ENCODE measurements at places on chromosomes 16 and 17.

- no peak for DNase-seq
Measured at GRCh38 chr17:41416479-41416878, 7.9 kb downstream of the KRT37 start.

DNA sequence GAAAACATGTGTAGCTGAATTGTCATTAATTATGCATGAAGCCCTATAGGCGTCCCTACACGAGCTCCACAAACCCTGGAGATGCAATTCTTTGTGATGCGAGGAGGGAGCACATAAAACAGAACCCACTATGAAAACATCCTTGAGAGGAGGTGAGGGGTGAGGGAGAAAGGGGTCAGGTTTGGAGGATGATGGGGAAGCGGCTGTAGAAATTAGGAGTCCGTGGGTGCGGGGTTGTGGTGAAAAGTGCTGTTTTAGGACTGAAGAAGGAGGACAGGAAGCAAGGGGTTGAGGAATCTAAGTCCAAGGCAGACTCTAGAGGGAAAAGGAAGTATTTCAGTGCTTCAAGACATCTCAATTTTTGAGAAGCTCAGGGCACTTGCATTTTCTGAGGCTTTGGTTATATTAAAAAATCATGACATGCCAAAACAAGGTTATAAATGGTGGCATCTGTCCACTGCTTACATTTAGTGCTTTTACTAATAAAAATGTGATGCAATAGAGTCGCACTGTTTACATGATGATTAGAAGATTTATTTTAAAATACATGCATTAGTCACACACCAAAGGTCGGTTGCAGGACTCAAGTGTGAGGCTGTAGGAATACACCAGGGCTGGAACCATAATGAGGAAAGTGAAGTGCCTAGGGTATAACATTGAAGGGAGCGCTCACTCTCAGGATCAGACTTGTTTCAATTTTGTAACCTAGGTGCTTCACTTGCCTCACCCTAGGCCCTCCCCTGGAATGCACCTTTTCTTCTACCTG is 379.5 kb downstream of the HS3ST4 start:
- DNase-seq = no peak

DNA sequence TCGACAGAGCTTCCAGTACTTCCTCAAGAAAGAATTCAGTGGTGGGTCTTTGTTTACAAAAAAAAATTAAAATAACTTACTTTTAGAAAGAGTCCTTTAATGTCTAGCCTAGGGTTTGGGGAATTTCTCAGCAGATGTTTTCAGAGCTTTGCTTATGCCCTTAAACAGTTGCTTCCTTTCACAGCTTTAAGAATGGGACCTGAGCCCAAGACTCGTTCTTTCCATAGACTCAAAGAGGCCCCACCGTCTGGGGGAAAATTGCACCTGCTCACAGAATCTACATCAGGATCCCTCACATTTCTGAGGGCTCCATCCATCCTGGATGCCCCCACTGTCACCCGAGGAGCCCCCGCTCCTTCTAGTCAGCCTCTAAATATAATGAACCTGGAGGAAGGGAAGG is 60.0 kb downstream of the RGS9 start:
- DNase-seq = no peak

- DNase-seq = no peak
Measured at GRCh38 chr17:43756201-43756600, 2.4 kb downstream of the SOST start.

GRCh38 chr17:61662741-61663140 is 71.7 kb upstream of the NACA2 start:
- DNase-seq = no peak

- DNase-seq = peak; percentile 42
Measured at GRCh38 chr16:81567987-81568748, 123.6 kb downstream of the CMIP start.

DNA sequence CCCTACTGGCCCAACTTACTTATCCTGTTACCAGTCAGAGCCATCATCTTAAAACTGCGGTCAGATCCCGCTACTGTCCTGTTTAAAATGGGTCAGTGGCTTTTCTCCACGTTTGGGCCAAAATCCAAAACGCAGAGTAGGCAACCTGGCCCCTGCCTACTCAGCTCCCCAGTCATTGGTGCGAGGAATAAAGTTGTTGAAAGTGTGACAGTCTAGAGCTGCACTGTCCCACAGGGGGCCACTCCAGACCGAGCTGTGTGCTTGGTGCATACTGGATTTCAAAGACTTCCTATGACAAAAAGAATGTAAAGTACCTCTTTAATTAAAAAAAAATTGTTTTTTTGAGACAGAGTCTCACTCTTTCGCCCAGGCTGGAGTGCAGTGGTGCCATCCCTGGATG is 21.2 kb upstream of the LYRM9 start:
- DNase-seq = no peak

- no peak for DNase-seq
Measured at GRCh38 chr17:40099619-40100418, 570 bp downstream of the NR1D1 start.

GRCh38 chr17:27985736-27986399 is 56.6 kb upstream of the NLK start:
- no peak for DNase-seq

DNA sequence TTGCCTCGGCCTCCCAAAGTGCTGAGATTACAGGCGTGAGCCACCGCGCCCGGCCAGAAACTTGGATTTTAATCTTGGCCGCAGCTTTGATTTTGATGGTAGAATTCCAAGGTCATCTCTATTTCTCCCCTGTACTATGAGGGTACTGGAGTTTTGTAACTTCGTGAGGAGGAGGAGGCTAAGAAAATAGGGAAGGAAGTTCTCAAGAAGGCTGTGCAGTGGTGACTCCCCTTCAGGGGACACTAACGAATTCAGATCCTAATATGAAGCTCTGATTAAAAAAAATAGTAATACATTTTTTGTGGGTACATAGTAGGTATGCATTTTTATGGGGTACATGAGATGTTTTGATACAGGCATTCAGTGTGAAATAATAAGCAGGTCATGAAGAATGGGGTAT is 55.9 kb downstream of the LDHD start:
- no peak for DNase-seq

GRCh38 chr17:60720763-60721531 is 43.3 kb downstream of the BCAS3 start:
- DNase-seq = peak; percentile 1

DNA sequence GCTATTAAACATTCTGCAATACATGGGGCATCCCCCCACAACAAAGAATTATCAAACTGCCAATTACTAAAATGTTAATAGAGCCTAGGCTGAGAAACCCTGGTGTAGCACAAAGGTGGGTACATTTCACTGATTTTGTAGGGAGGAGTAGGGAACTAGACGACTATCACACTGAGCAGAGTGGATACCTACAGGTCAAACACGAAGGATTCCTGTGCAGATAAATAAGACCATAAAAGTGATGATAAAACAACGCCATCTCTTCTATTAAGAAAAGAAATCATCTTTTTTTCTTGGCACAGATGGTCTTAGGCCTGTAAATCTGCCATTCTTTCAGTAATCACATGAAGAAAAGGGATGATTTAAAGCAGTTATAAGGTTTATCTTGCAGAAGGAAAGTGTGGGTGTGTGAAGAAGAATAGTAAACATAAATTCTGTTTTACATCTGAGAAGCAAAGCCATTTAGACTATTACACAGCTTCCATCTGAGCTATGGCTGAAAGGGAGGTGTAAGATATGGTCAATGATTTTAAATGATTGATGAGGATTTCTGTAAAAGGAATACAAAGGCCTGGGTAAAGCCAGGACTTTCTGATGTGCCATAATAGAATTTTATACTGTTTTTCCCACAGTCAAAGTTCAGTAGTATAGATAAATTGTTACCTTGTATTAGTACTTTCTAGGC is 429.4 kb upstream of the GOT2 start:
- DNase-seq = no peak

DNA sequence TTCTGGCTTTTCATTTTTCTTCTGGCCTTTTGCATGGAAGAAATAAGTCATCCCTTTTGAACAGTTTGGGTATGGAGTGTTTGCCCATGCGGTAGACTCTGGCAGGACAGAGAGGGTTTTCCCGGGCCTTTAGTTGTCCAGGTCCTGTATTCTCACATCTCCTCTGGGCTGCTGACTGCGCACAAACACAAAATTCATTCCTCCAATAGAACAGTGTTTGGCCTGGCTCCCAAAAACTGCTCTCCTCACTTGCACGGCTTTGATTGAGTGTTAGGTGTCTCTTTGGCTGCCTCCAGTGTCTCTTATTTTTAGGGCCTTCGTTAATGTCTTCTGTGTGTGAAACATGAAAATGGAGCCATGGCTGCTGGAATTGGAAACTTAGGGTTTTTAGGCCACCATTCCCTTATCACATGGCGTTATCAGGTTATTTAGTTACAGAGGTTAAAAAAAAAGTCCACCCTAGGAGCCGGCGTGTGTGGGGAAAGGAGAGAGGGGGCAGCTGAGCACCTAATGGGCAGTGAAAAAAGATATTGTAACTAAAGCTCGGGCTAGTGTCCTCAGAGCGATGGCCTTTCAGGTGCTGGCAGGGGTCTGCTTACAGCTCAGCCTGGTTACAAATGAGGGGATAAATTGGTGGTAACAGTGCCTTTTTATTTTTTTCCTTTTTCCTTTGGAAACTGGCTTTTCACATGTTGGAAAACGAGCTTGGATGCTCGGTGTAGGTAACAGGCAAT is 47.3 kb downstream of the PRKCA start:
- no peak for DNase-seq

- DNase-seq = no peak
Measured at GRCh38 chr17:75553295-75554110, 28.0 kb downstream of the LLGL2 start.

DNA sequence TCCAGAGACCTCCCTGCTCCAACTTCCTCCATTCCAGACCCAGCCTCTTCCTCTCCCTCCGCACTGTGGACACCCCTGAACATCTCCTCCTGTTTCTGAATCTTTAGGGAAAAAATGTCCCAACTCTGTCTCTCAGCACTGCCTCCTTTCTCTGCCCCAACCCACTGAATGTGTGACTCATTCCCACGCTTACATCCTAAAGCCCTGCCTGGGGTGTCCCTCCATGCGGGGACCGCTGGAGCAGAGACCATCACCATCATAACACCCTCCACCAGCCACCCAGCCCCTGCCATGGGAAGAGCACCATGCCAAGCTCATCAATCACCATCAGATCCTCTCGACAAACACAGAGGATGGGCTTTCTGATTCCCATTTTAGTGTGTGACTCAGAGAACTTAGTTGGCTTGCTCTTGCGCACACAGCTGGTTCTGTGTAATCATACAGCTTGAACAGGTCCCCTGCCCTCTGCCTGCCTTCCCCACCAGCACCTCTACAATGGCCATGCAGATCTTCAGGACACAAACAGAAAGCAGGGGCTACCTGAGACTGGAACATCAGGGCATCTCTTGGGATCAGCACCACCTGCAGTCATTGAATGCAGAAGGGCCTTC is 10.7 kb downstream of the RPRML start:
- DNase-seq = no peak

DNA sequence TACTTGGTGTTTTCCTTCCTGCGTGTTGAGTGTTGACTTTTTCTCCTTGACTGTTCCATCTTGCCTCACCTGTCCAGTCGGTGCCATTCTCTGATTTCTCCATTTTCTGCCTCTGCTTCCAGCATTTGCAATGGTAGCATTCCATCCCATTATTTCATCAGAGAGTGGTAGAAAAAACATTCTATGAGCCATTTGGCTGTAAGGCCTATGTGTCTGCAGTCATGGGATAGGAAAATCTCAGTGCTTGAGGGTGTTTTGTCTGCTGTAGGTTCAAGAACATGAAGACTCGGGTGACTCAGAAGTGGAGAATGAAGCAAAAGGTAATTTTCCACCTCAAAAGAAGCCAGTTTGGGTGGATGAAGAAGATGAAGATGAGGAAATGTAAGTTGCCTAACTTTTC is 2.7 kb downstream of the UTP18 start:
- DNase-seq = no peak

Measured in activated CD4-positive, alpha-beta T cell treated with anti-CD3 and anti-CD28 coated beads for 24 hours (primary cell).